Right kidney (tissue), 9 donors: ENCODE measurements at places on chromosomes 6 and 20.

GRCh38 chr6:39344821-39345280 is 22.3 kb upstream of the KCNK16 start:
- no peak for DNase-seq

DNA sequence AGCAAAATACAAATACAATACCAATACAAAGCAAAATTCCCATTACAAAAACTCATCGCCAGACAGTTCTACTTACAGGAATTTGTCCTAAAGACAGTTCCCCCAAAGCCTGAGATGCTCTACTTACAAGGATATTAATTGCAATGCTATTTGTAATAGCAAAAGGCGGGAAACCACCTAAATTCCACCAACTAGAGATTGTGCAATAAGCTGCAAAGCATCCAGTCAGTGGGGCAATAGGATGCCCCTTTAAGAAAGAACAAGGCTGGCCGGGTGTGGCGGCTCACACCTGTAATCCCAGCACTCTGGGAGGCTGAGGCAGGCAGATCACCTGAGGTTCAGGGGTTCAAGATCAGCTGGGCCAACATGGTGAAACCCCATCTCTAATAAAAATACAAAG is 39.1 kb downstream of the FAM209B start:
- DNase-seq = no peak

- no peak for DNase-seq
Observed at GRCh38 chr6:91317247-91317835, 730.5 kb upstream of the MAP3K7 start.

- DNase-seq = no peak
Observed at GRCh38 chr6:39388606-39389483, 66.3 kb upstream of the KCNK16 start.

DNA sequence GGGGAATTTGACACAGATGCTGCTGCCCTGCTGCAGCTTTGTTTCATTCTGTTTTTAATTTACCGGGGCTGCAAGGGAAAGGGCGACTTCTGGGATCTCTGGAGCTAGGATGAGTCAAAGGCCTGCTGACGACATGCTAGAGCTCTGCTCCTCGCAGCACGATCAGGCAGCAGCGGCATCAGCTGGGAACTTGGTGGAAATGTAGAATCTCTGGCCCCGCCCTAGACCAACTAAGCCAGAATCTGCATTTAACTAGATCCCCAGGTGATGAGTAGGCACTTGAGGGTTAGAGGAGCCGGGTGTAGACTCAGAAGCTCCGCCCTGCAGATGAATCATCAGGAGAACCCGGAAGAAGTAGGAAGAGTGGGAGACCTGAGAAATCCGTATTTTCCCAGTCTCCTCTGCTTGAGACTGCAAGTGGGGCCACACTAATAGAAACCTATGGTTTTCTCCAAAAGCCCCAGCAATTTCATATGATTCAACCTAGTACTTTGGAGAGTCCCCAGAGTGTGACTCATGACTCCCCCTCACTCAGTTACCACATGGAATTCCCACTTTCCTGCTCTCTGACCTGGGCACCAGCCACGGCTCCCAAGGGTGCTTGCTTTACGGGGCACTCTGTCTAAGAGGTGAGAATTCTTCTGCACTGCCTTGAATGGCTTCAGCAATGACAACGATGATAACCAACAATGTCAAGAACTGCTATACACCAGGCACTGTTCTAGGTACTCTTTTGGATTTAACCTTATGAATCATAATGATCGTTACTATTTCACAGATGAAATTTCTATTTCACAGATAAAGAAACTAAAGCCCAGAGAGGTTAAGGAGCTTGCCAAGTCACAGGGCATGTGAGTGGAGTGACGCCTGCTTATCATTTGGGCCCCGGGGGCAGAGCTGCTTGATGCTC is 18.1 kb downstream of the TUBB2B start:
- no peak for DNase-seq

- DNase-seq = no peak
Observed at GRCh38 chr6:6882592-6882991, 225.2 kb upstream of the RREB1 start.

- DNase-seq = no peak
Observed at GRCh38 chr6:122153557-122153956, 245.9 kb upstream of the HSF2 start.

GRCh38 chr20:52892023-52892422 is 80.1 kb upstream of the TSHZ2 start:
- DNase-seq = no peak
